NCI-H446 treated with DMSO at 0.1 percent for 48 hours (cell line): ENCODE measurements at places on chromosomes 5 and 9.

DNA sequence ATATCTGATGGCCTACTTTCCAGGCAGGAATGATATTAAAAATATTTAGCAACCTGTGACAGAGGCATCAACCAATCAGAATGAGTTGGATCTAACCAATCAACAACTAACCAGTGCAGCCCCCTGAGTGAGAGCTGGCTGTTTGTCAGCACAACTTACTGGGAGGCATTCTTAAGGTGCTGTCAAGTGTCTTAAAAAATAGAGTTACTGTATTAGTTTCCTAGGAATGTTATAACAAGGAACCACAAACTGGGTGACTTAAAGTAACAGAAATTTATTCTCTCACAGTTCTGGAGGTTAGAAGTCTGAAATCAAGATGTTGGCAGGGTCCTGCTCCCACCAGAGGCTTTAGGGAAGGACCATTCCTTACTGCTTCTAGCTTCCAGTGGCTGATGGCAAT lies 85.2 kb downstream of the ATG10 start:
- DNase-seq = no peak

DNA sequence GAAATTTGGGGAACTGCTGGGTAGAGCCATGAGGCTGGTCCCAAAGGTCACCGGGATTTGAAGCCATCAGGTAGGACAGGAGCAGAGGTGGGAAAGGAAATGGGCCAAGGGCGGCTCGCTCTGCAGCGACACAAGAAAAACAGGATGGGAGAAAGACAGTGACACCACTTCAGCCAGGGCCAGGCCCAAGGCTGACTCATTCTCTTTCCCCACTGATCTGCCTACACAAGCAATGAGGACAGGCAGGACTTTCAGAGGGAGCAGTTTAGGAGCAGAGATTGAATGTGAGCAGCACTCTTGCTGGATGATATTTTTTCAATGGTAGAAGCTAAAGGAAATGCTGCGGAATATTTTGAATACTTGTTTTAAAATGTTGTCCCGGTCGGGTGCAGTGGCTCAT lies 3.5 kb downstream of the RUFY1 start:
- DNase-seq = no peak

- DNase-seq = no peak
Observed at GRCh38 chr5:172748341-172748843, 22.6 kb downstream of the DUSP1 start.

- DNase-seq = no peak
Observed at GRCh38 chr9:7180247-7180646, 422.5 kb downstream of the KDM4C start.

GRCh38 chr9:1870915-1871314 lies 144.2 kb upstream of the SMARCA2 start:
- no peak for DNase-seq

DNA sequence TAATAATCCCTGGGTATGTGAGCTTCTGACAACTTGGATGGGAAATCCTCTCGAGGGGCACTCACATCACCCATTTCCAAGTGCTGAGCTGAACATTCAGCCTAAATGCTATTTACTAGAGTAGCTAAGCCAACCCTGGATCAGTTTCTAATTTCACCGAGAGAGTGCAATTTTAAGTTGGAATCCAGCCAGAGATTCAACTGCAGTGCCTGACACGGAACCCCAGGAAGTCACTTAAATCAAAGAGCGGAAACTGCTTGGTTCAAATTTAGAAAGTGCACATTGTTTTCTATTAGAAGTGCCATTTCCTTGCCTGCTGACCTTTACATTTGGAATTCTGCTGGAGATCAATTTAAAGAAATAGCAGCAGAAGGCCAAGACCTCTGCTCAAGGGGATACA lies 8.8 kb downstream of the SPRY4 start:
- DNase-seq = peak; percentile 51

DNA sequence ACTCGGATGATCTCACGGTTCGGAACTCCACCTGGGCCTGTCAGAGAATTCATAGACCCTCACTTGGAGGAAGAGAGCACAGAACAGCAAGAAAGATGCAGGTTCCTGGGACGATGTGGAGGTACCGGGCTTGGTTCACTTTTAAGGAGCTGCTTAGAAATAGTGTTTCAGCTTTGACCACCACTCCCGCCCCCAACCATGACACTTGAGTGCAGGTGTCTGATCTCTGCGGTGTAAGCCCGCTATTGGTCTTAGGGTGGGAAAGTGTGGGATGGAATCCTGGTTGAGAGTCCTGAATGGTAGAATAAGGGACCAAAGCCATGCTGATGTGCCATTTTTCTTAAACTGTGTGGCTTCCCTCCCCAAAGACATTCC lies 97.2 kb upstream of the LMX1B start:
- no peak for DNase-seq

GRCh38 chr9:114271556-114272510 lies 51.1 kb upstream of the ORM1 start:
- no peak for DNase-seq
